Colonic mucosa (tissue), 4 donors: ENCODE measurements at places on chromosomes 1 and 21. TPM values are rescaled to one million over a fixed set of nuclear protein-coding genes. Genes with fewer than 3 reads are reported as not detected.

DNA sequence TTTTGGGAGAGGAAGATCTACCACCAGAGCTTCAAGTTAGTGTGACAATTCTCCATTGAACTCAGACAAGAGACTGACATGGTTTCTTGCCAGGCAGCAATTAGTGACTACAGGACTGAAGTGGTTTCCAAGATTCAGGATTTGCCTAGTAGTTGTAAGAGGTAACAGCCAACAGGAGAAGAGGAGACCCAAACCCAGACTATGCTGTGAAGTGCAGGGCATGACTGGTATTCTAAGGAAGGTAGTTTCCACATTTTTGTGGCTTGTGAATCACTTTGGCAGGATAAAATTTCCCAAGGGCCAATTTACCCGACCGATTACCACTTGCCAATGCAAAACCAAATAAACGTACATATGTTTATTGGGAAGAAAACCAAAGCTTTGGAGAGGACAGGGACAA, 14.7 kb upstream of the RAP1A start:
- DNase-seq = no peak

DNA sequence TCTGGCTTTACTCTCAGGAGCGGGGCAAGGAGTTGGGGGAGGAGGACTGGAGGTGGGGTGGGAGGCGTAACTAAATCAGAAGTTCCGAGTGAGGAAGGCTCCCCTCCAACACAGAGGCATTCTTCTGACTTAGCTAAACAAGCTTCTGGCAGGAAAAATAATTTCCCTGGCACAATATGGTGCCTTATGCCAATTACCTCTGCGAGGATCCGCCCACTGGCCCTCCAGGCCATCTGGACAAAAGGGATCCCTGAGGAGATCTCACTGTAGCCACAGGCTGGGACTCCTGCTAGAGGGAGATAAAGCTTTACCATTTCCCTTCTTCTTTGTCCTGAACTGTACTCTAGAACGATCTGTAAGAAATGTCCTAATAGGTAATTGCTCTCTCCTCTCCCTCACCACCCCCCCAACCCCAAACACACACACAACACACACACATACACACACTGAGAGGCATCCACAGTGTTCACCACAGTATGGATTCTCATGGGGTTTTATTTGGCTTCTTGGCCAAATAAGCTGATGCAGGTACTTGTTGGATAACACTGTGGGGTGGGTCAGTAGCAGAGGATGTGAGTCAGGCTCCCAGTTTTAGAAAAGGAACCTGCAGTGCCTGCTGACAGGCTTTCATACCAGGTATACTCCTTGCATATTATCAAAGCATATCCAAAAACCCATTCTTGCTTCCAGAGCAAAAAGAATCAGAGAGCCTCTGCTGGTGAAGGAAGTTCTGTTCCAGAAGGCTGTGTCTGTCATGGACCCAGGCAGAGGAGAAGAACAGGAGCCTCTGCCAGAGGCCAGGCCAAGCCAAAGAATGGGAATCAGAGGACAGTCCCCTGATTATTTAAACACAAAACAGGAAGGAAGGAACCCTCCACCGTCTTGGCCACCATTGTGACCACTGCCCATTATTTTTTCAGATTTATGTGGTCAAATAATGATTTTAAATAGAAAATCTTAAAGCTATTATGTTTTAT, 169.1 kb downstream of the C1orf21 start:
- no peak for DNase-seq

GRCh38 chr1:51344602-51345299, 14.4 kb upstream of the TTC39A start:
- DNase-seq = peak; percentile 70

GRCh38 chr1:93463960-93464359, 16.0 kb downstream of the FNBP1L start:
- DNase-seq = no peak

- DNase-seq = no peak
These were observed 70.9 kb downstream of the C4BPA start for GRCh38 chr1:207174913-207175312.

- no peak for DNase-seq
These were observed 15.0 kb upstream of the TTC22 start for GRCh38 chr1:54816130-54816529.

GRCh38 chr1:186286615-186287315, 88.3 kb downstream of the TPR start:
- no peak for DNase-seq

- peak; percentile 22 for DNase-seq
These were observed 103.3 kb downstream of the PAPPA2 start for GRCh38 chr1:176566004-176566975.

DNA sequence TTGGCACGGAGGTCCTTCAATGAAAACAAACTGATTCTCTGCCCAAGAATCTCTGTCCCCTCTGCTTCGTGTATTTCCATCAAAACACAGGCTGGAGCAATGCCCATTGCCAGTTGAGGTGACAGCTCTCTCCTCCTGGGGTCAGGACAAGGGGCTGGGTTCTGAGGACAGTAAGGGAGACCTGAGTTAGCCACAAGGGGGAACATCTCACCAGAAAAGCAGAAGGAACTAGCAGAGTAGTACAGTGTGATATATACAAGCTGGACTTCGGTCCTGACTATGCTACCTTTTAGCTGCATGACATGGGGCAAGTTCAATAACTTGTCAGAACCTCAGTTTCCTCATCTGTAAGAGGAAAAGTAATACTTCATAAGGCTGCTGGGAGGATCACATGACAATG, 50.3 kb downstream of the SYT2 start:
- DNase-seq = no peak

BTBD8 gene
- 4.1 TPM for total RNA-seq
